Suprapubic skin (tissue), 4 donors: ENCODE measurements at places on chromosomes 13 and 19. TPM values are rescaled to one million over a fixed set of nuclear protein-coding genes. Genes with fewer than 3 reads are reported as not detected.

DNA sequence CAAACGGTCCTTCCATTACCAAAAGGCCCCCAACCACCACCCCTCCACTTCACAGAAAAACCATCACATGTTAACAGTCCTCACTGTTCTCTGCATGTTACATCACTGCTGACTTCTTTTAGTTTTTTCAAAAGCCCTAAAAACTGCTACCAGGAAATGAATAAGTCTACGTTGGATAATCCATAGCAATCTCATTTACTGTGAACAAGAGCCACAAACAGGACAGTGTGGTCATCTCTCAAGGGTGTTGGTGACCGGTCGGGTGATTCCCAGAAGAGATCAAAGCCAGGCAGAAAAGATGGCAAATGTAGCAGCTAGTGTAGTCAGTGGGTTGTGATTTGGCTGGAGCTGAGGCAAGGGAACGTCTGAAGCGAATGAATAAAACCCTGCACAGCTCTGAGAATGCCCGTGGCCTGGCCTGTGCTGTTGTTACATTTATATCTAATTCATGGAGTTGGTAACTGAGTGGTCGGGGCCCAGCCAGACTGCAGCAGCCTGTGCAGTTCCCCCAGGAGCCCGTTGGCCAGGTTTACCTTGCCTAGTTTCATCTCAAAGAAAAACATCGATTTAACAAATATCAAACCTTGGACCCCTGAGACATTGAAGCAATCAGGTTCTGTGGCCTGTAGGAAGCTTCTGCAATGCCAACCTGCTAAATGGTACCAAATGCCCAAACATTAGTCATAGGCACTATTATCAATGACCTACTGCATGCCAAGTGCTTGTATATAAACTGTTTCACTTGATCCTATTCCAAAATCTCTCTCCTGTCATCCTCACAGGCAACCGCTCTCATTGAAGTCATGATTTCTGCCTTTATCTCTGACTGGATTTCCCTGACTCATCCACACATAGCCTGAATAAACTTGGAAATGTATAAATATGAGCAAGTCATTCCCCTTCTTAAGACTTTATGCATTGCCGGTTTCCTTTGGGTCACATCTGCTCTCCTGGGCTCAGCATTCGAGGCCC is 153.8 kb upstream of the SERP2 start:
- DNase-seq = no peak

- DNase-seq = no peak
Measured at GRCh38 chr19:46159418-46160232, 11.6 kb downstream of the IGFL2 start.

DNA sequence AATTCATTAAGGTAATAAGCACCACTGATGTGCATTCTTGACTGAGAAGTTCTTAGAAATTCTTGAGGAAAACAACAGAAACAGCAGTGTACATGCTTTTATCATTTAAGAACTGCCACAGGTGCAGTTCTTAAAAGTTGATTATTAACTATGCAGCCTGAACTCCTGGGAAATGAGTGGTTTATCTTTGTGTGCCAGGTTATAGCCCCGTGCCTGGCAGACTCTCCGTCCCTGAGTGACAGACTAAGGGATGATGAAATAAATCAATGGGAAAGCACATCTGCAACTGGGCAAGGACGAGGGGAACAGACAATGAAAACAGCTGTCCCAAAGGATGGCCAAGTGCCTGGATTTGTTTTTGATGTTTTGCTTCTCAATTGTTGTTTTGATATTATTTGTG is 84.4 kb upstream of the SPATA13 start:
- no peak for DNase-seq

DNA sequence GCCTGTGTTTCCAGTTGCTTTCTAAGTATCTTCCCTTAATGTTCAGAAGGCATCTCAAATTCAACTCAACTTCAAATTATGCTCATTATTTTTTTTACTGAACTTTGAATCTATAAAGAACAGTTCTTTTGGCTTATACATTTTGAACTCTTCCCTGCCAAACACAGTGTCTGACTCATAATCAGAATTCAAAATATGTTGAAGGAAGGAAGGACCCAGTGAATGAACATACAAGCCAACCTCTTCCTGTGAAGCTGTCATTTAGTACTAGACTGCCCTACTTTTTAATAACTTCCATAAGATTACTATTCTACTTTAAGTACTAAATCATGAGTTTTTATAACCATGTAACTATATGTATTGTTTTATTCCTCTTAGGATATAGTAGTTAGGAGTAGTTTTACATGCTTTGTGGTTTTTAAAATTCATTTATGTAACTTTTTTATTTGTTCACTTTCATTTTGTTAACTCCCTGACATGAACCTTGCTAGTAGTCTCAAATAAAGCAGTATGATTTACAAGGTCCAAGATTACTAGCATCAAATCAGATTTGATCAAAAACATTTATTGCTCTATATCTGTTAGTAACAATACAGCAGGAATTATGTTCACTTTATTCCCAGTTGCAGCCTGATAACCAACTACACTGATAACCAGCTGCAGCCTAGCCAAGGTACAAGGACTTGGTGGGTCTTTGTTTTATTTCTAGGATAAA is 6.4 kb downstream of the NUDT15 start:
- no peak for DNase-seq

DNA sequence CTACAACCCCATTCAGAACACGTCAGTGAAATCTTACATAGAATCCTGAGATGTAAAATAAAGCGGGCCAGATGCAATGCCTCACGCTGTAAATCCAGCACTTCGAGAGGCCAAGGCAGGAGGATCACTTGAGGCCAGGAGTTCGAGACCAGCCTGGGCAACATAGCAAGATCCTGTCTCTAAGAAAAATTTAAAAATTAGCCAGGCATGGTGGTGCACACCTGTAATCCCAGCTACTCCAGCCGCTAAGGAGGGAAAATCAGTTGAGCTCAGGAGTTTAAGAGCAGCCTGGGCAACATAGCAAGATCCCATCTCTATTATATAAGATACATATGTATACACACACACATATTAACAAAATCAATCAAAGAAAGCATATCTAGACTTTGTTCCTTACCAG is 41.2 kb downstream of the PEX11G start:
- DNase-seq = no peak

GRCh38 chr13:100584896-100585295 is 3.7 kb downstream of the GGACT start:
- no peak for DNase-seq

DNA sequence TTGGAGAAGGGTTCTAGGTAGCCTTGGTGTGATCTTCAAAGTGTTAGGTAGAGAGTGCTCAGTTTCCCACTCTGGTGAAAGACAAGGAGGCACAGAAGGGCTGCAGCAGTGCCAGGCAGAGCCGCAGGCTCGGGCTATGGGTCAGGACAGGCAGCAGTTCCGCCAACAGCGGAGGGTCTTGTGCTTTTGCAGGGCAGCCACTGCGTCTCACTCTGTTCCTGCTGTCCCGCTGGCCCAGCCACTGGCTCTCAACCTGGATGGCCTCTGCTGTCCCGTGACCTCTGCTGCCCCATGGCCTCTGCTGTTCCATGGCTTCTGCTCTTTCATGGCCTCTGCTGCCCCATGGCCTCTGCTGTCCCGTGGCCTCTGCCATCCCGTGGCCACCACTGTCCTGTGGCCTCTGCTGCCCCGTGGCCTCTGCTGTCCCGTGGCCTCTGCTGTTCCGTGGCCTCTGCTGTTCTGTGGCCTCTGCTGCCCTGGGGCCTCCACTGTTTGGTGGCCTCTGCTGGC is 175.7 kb downstream of the URI1 start:
- no peak for DNase-seq

GRCh38 chr19:36265064-36265463 is 50.2 kb downstream of the ZNF146 start:
- DNase-seq = no peak

DNA sequence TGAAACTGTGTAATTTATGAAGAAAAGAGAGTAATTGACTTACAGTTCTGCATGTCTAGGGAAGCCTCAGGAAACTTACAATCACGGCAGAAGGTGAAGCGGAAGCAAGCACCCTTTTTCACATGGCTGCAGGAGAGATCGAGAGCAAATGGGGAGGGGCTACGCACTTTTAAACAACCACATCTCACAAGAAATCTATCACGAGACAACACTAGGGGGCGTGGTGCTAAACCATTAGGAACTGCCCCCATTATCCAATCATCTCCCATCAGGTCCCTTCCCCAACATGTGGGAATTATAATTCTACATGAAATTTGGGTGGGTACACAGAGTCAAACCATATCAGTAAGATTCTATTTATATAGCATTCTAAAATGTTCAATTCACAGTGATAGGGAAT is 114.8 kb upstream of the TRPC4 start:
- no peak for DNase-seq

DNA sequence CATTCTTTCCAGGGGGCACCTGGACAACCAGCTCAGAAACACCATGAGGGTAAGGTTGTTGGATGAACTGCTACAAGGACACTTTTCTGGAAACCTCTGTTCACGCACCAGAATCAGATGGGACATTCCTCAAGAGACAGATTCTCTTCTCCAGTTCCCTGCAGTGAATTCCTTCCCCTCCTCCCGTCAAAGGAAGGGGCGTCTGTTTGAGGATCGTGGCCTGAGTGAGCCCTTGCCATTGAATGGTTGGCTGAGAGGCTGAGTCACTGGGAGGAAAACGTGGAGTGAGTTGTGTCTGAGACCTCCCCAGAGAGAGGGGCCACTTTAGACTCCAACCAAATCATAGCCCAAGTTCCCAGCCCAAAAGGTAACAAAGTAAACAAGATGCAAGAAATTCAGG is 79.4 kb upstream of the ZNF507 start:
- DNase-seq = no peak

DNA sequence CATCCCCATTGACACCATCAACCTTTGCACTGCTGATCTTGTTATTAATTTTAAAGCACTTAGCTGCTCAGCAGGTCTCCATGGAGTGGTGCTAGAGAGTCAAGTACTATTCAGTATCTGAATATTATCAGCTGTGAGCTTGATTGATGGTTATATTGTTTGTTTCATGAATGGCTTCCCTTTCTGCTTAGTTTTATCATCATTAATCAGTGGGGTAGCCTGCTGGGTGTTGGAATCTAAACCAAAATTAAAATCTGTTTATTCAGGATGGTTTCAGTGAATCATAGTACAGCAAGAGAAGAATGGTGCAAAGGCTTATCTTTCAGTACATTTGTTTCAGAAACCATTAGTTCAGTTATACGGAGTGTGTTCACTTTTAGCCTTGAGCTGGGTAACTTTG is 42.5 kb upstream of the SCEL start:
- no peak for DNase-seq

- no peak for DNase-seq
Measured at GRCh38 chr19:16136185-16136999, 7.1 kb upstream of the HSH2D start.

The MUC16 gene
- total RNA-seq = 0.91 TPM

The ZNF726 gene
- 6.0 TPM for total RNA-seq

The ZNF382 gene
- 0.83 TPM for total RNA-seq

The CDK8 gene
- 9.8 TPM for total RNA-seq

The ABCA7 gene
- 34.0 TPM for total RNA-seq

The KIR2DL4 gene
- total RNA-seq = 0.85 TPM

The LRRC4B gene
- total RNA-seq = 0.24 TPM
